T follicular helper cell (primary cell): ENCODE measurements at places on chromosomes 7 and 10.

DNA sequence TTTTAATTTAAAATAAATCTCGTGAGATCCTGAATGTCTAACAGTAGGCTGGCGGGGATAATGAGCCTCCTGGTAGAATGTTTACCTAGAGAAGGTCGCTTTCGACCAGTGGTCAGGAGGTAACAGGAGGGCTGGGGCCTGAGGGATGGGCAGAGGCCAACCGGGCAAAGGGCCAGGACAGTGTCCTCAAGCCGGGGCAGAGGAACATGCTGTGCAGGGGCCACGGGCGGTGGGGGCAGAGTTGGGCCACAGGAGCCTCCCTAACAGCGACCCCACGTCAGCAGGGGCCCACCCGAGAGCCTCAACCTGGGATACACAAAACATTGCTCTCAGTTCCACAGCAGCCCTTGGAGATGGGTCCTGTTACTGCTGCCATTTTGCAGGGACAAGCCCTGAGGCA lies 14.5 kb downstream of the CFAP46 start:
- DNase-seq: no peak

DNA sequence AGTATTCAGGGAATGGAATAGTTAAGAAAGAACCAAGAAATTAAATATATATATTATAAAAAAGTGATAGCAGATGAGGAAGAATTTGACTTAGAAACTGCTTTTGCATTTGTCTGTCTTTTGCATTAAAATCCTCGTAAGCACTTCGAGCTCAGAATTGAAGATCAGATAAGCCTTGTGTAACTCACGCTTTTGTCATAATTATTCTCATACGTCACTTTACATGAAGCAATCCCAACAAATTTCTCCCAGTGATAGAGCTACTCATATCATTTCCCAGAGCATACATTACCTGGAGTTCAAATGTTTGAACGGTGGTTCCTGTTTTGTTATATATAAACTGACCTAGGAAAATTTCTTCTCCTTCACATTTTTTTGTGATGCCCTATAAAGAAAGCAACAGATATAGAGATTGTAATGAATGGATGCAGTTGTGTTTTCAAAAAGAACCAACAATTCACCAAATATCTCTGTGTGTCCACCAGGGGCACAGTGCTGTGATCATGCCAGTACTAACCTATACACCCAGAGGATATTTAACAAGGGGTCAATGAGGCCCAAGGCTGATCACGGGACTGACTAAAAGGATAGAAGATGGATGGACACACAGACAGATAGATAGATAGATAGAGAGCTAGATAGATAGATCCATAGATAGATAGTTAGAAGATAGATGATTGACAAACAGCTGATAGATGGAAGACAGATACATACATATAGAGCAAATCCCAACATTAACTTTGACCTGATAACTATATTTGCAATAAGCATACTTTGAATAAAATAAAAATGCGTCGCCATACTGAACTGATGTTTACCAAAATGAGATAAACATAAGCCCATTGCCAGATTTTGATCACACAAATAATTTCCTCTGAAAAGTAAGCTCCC lies 9.3 kb upstream of the HUS1 start:
- no peak for DNase-seq

DNA sequence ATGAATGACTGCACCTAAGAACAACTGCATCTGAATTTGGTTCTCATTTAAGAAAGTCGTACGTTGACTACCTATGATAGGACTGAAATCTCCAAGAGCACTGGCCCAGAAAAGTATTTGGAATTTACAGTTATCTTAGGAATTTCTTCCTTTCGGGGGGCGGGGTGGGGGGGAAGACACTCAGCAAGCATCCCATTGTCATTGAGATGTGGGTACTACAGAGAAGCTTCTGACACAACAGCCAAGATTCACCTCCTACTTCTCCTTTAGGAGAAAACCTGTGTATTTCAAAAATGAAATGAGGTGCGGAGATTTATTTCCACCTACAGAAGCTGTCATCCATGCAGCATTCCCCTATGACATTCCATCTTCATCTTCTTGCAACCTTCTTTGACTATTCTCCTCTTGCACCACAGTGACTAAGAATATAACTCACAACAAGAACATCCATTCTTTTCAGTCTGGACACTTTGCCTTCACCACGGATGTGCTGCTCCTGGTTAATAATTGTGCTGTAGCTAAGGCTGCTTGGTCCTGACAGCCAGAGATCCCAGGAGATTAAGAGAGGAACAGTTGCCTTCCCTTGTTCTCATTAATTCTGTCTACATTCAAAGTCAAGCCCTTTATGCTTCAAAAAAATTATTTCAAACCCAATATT lies 98.4 kb upstream of the FRMD4A start:
- no peak for DNase-seq

GRCh38 chr7:107274506-107274905 lies 105.7 kb downstream of the HBP1 start:
- DNase-seq: no peak

DNA sequence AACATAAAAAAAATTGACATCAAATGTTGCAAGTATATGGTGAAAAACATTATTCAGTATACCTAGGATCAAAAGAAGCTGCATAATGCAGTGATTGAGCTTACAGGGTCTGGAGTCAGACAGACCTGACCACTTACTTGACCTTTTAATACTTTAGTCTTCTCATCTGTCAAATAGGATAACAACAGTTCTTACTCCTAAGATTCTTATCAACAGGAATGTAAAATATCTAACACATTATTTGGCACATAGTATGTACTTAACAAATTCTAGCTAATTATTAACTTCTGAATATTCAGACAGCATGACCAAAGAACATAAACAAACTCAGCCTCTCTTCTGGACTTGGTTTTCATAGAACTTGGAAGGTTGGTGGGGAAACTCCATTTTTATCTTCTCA lies 45.6 kb upstream of the PIP4K2A start:
- DNase-seq: no peak

DNA sequence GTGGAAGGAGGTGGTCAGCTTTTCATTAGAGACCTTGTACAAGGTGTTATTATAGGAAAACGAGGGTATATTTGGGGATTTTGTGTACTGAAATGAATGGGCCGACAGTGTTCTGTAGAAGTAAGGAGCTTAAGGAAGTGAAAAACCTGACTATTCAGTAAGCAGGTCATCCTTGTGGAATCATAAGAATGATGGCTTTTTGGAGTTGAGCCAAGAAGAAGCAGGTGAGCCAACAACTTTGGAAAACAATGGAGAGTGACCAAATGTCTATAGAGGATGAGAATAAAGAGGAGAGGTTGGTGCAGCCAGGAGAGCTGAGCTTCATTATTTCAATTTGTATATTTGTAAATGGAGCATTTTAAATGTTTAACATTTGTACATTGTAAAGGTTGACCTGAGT lies 595.7 kb downstream of the CCSER2 start:
- no peak for DNase-seq

GRCh38 chr7:69732203-69732602 lies 133.9 kb downstream of the AUTS2 start:
- DNase-seq: no peak

- no peak for DNase-seq
These were observed 163.0 kb upstream of the PPP1R3A start for GRCh38 chr7:114081606-114082425.

GRCh38 chr7:19239951-19240350 lies 94.7 kb upstream of the FERD3L start:
- DNase-seq: no peak

DNA sequence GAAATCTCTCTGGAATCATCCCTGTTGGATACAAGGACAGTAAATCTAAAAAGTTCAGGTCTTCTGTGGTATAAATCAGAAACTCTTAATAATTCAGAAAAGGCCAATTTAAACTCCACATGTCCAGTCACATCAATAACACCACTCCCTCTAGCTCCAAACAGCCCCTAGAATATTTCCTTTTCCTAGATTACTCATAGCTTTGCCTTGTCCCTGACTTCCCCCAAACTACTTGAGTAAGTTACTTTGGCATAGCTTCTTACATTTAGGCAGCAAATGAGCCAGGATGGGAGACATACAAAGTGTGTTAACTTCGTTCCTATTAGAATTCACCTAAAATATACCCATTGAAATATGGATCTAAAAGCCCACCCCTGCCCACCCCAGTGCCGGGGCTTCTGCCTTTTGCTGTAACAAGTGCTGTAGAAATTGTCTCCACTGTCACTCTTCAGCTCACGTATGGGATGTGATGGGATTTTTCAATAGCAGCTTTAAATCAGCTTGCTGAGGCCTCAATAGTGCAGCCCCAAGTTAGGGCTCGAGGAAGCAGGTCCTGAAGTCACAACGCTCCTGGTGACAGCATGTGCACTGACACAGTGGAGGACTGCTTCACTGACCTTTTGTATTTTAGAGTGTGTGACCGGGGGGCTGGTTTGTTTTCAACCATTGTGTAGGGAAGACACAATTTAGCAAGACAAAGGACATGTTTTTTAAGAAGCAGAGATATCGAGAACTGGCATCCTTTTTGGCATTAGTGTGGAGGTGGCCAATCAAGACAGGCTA lies 218.2 kb upstream of the KMT2E start:
- DNase-seq: no peak

GRCh38 chr7:133207687-133208086 lies 45.2 kb upstream of the EXOC4 start:
- no peak for DNase-seq

DNA sequence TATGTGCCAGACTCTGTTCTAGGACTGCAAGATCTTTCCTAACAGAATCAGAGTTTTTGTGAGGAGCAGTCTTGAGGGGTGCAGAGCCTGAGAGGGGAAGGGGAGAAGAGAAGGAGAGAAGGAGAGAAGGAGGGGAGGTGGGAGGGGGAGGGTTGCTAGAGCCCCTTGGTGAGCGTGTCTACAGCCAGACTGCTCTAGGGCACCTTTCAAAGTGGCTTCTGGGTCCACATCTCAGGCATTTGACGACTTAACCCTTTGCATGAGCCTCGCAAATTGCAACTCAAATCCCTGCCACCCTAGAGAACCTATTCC lies 31.1 kb upstream of the LEP start:
- no peak for DNase-seq

DNA sequence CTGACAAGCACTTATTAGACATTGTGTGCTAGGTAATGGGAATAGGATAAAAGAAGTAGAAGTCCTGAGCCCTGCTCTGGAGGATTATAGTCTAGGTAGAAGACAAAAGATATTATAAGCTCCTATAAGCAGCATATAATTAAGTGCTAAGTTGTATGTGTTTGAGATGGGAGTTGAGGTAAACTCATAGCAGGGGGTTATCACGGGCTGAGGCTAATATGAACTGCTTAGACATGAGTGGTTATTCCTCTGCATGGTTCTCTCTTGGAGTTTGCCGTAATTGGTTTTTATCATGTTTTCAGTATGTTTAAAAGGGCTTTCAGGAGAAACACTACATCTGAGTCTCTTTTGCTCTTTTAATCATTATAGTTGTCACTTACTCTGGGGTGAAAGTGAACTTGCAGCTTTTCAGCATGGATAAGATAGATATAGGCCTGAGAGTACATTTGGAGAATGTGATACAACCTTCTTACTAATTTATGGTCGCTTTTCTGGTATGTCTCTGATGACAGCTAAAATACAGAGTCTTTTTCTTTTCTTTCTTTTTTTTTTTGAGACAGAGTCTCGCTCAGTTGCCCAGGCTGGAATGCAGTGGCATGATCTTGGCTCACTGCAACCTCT lies 39.0 kb downstream of the SMNDC1 start:
- no peak for DNase-seq

DNA sequence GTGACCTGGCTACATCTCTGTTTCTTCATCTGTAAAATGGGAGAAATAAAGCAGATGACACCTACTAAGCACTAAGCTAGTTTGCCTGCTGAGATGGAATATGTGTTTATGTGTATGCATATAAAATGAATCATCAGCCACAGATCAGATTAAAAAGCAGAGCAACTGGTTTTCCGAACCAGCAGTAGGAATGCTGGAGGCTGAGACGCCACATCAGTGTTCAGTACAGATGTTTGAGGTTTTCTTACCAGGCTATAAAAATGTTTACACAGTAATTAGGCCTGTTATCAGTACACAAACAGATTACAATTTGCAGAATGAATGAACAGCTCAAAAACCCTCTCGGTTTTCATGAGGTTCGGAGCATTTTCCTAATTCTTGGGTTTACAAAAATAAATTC lies 85.8 kb downstream of the CALN1 start:
- no peak for DNase-seq

DNA sequence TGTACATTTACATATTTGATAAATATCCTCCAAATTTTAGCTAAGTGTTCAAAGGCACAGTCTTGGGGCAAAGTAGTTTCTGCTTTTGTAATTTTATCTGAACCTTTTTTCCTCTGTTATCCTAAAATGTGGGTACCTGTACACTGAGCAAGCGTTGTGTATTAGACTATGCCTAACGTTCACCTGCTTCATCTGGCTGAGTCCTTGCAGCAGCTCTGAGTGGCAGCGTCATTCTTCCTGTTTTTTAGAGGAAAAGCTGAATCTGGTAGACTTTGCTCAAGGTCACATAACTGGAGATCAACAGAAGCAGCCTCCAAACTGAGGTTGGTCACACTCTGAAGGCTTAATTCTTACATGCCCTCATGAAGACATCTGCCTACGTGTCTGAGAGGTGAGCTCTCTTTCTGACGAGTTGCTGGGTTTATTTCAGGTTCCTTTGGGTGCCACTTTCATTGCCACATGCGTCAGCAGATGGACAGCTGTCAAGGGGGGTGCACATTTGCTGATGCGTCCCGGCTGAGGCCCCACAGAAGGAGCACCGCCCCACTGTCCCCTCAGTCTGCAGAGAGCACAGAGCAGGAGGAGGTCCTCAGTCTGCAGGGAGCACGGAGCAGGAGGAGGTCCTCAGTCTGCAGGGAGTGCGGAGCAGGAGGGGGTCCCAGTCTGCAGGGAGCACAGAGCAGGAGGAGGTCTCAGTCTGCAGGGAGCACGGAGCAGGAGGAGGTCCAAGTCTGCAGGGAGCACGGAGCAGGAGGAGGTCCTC lies 406.5 kb upstream of the SHH start:
- DNase-seq: no peak

DNA sequence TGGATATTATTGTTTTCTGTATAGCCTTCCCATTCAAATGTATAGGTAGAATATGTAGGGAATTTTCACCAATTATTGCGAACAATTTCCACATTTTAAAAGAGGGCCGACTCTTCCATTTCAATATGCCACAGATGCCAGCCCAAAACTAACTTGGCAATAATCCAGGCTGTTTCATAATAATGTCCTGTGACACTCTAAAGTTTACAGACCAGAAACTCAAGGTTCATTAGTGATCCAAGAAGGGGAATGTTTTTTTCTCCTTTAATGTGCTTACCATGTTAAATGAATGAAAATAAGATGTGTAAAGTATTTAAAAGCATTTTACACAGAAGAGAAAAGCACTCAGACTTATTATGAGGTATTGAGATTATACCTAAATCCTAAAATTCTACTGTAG lies 63.0 kb upstream of the FAM3C start:
- DNase-seq: no peak

DNA sequence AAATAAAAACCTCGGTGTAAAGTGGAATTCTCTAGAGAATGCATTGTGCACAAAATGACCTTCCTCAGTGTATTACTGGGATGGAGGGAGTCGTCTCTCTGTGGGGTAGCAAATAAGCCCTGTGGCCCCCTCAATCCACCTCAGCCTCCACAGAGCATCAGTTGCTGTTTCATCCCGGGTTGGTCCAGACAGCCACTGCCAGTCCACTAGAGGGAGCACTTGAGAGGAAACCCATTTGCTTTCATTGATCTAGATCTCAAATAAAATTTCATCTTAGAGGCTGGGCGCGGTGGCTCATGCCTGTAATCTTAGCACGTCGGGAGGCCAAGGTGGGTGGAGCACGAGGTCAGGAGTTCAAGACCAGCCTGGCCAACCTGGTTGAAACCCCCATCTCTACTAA lies 1128.7 kb downstream of the CNTNAP2 start:
- DNase-seq: no peak
